ENCODE measurements at places on chromosomes 3 and 15.

- no peak for DNase-seq
Measured at GRCh38 chr15:42507514-42507913, 12.1 kb downstream of the SNAP23 start.

DNA sequence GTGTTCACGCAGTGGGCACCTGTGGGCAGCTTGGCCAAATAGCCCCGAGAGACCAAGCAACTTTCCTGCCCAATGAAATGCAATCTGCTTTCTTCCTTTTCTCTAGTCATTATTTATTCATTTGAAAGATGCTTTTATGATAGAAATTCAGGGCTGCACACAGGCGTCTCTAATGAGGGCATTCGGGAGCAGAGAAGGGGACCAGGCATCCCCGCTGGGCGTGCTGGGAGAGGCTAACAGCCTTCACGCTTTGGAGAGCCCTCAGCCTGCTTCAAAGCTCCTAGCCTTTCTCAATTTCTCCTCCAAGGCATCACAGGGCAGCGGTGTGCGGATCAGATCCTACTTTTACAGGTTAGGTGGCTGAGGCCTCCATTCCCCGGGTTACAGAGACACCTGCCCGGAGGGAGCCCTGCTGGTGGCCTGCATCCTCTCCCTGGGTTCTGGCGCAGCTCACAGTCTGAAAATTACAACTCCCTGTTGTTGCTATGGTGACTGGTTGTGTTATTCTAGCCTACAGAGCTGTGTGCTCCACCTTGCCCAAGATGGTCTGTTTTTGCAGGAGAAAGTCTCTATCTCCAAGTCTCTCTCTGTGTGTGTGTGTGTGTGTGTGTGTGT is 21.8 kb upstream of the KLF13 start:
- DNase-seq, result no peak

GRCh38 chr15:98755138-98755537 is 106.8 kb downstream of the IGF1R start:
- no peak for DNase-seq

- no peak for DNase-seq
Measured at GRCh38 chr3:32285891-32286290, 47.4 kb downstream of the CMTM8 start.

DNA sequence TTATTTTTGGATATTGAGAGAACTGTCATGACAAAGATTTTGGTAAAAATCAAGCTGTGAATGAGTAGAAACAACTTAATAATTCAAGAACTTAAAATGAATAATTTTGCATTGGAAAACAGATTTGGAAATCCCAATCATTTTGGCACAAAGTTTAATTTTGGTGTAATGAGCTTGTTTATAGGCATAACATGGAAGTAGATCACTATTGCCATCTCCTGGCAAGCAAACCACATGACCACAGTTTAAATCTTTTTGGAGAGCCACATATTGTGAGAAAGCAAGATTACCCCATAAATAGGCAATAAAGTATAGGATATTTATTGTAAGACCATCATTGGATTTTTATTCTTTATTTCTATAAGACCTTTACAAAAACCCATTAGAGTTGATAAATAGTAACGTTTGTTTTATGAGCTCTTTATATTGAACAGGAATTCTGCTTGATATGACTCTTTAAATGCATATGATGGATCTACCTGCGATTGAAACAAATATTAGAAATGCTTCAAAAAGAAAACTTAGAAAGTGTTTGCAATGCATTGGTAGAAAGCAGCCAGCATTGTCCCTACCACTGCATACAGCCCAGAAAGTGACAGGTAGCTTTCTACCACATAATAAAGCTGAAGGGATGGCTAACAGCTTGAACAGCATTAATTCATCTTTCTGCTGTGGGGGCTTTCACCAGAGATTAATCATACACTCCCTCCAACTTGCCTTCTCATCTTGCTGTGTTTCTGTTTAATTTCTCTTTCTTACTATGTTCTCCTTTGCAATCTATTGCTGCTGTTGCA is 766.8 kb downstream of the TBL1XR1 start:
- DNase-seq, result peak; percentile 2

- no peak for DNase-seq
Measured at GRCh38 chr3:110181226-110181625, 843.9 kb upstream of the DPPA4 start.

DNA sequence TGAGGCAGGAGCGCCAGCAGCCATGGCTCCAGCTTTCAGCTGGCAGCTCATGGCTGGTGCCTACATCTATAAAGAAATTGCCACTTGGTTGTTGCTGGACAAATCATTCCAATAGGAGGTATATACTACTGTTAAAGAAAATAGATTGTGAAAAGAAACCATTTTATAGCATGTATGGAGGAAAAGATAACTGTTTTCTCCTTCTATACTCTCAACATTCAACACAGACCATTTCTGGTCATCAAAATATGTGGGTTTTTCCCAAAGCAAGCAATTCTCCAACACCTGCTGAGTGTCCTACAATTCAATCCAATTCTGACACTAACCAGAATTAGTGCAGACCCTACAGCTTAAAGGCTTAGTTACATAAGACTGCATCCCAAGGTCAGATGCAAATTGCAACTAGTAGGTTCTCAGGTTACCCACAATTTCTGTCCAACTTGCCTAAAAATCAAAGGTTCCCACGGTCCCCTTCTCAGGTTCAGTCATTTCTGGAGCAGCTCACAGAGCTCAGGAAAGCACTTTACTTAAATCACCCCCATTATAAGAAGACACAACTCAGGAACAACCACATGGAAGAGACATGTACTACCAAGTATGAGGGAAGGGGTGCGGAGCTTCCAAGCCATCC is 42.4 kb upstream of the STRIT1 start:
- no peak for DNase-seq

DNA sequence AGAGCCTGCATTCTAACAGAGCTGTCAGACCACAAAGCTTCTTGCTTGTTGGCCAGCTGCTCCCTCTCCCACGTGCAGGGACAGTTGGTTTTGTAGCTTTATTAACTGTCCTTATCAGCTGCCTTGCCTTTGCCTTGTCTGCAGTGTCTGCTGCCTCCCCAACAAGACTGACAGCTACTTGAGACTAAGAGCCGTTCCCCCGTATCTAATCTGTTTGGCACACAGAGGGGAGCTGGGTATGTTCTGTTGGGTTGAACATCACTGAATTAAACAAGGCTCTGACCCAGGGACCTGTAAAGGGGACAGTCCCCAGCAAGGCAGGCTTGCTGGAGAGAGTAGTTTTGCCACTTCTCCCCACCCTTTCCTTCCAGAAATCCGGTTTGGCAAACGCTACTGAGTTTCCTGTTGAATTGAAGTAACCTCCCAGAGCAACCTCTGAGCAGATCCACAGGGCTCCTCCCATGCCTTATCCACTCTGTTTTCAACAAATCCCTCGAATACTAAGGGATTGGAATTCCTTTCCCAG is 116.1 kb downstream of the ANP32A start:
- no peak for DNase-seq

DNA sequence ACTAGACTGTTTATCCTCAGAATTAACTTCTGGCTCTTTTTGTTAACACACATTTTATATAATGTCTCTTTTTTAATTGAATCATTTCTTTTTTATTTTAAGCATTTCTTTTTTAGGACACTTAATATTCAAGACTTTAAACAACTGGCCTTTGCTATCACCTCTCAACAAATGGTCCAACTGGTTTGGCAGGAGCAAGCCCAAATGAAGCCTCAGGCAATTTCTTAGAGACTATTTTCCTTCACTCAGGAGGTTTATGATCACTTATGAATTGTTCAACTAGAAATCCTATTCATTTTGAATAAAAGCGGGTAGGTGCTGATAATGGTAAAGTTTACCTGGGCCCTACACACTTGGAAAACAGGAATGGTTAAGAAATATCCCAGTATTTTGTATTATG is 705.6 kb upstream of the GBE1 start:
- DNase-seq, result no peak

GRCh38 chr15:52667597-52667996 is 11.6 kb downstream of the ATOSA start:
- no peak for DNase-seq

GRCh38 chr3:132916096-132916495 is 122.1 kb upstream of the TMEM108 start:
- DNase-seq, result no peak

- no peak for DNase-seq
Measured at GRCh38 chr15:69758810-69759790, 306.5 kb downstream of the RPLP1 start.

DNA sequence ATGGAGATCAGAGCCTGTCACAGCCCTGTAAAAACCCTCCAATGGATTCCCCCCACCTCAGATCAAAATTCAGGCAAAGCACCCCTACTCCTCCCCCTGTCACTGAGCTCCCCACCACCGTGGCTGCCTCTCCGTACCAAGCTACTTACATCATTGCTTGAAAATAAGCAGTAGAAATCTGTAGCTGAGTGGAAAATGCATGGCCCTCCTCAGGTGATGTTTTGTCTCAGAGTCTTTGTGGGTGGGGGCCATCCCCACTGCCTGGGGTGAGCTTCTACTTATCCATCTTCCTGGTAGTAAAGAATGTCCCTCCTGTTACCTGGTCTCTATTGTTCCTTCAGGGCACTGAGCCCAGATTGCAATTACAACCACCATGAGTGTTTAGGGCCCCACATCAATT is 34.5 kb downstream of the SLCO2A1 start:
- DNase-seq, result no peak

DNA sequence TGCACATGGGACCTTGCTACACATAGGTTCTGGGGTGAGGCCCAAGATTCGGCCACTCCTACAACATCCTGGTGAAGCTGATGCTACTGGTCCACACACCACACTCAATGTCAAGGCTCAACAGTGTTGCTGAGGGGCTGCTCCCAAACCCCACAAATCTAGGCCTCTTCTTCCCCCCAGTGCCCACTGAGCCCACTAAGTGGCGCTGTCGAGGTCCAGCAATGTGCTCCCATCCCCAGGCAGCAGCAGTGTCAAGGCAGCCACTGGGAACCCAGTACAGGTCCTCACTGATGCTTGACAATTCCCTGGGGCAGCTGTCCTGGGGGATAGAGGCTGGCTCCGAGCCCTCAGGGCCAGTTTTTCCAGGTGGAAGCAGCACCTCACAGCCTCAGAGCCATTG is 21.5 kb downstream of the SCN5A start:
- no peak for DNase-seq

DNA sequence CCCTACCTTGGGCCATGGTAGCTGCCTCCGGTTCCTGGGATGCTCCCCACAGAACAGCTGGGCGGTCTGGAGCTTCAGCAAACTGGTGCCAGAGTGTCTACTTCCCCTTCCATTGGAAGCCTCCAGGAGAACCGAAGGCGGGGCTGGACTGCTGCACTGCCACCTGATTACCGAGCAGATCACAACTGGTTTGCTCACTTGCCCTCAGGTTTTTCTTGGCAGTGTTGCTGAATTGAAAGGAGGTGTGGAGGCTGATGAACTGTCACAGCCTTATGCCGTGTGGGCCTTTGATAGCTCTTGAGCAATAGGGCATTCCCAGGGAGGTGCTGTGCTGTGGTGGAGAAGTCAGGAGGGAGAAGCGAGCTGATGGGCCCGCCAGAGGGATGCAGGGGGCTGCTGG is at the start of gene TGM5:
Gene TGM5, minus strand, starts transcription at position 95 of the 400 bp plus-strand sequence. Its CDS starts 79 bp downstream, at position 16.
- DNase-seq, result no peak

DNA sequence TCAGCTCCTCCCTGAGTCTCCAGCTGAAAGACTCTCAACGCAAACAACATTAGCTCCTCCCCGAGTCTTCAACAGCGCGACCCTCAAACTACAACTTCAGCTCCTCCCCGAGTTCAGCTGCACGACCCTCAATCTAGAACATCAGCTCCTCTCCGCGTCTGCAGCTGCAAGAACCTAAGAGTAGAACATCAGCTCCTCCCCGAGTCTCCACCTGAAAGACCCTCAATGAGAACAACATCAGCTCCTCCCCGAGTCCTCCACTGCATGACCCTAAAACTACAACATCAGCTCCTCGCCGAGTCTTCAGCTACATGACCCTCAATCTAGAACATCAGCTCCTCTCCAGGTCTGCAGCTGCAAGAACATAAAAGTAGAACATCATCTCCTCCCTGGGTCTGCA is 78.3 kb downstream of the TFRC start:
- no peak for DNase-seq

DNA sequence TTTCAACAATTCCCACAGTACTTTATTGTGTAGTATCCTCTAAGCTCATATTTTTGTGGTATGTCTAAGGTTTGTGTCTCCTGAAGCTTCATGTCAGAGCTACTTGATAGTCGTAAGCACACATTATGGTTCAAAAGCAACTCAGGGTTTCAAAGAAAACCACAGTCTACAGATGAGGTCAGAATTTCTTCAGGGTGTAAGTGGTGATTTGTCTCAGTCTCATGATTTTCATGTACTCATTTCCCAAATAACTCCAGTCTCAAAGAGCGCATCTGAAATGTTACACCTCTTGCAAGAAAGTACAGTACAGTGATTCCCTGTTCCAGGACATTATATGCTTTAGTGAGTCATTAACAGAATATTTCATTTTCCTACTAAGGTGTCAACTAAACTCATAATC is 47.5 kb upstream of the SSR3 start:
- no peak for DNase-seq

DNA sequence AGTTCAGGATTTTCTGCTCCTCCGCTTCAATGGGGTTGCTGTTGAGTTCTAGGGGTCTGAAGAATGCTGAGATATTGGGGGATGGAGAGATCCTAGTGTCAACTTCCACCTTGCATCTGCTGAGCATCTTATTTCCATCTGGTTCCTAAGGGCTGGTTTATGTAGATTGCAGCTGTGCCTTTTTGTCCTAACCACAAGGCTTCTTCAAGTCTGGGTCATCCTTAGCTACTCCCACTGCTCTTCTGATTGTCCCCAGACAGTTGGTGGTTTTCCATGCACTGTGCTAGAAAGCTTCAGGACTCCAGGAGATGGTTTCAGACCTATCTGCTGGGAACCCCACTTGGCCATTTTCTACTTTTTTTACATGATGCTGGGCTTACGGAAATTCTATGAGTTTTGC is 125.0 kb downstream of the IL20RB start:
- no peak for DNase-seq

DNA sequence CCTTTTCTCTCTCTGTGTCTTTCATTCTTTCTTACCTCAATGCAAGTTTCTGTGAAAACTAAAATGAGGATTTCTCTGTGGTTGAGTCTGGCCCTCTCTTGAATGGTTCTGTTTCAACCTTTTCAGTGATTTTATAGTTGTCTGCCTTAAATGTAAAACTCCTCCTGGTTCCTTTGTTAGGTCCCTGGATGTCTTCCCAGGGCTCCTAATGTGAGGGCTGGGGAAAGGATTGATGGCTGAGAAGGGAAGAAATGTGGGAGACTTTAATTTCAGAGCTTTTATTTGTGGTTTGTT is 90.6 kb upstream of the GRM7 start:
- no peak for DNase-seq

GRCh38 chr3:59469948-59470723 is 420.3 kb upstream of the CFAP20DC start:
- no peak for DNase-seq

DNA sequence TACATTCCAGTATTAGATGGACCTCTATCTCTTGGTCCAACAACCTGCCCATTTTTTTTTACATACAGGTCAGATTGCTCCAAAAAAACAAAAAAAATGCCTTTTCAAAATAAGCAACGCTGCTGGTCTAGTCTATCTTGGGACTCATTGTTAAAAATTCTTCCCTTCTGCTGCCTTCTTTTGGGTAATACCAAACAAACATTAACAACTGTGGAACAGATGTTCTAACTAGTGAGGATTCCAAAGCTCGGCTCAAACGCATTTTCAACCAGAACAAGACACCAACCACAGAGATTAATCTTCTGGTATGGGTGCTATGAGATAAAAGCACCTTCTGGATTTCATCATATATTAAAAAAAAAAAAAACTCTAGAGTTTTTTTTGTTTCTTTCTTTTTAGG is 24.7 kb downstream of the ARHGAP31 start:
- no peak for DNase-seq
